Activated CD4-positive, alpha-beta T cell treated with anti-CD3 and anti-CD28 coated beads for 1 hour (primary cell): ENCODE measurements at places on chromosomes 16 and 17.

GRCh38 chr16:89784406-89784805 lies 32.0 kb downstream of the FANCA start:
- DNase-seq: no peak

GRCh38 chr16:66476328-66477027 lies 49.4 kb downstream of the BEAN1 start:
- no peak for DNase-seq

GRCh38 chr17:58580671-58581070 lies 66.2 kb upstream of the MTMR4 start:
- no peak for DNase-seq

- DNase-seq: no peak
Observed at GRCh38 chr16:77273815-77274214, 74.6 kb downstream of the SYCE1L start.

DNA sequence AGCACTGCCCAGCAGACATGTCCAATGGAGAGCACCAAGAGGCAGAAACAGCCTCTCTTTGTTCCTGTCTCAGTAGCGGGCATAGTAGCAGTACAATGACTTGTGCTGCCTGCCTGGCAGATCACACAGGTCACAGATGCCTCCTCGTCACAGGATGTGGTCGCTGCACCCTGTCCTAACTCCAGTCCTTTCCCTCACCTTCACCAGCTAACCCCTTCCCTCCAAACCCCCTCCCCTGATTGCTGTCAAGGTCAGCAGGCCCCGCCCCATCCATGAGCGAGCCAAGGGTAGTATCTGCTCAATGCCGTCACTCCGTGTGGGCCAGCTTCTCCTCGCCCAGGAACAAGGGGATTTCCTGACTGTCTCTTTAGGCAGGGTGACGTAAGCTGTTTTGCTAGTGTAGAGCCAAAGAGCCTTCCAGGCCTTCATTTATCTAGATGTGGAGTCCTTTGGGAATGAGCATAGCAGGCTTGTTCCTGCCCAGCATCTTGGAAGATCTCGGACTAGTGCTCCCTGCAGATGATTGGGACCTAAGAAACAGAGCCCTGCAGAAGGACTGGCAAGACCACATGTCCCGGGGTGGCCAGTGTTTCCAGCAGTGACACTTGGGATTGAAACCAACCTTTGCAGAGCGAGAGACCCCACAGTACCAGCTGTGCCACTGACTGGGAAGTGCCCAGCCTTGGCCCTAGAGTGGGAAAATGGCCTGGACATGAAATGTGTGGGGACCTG lies 75.9 kb upstream of the TNRC6C start:
- peak; percentile 66 for DNase-seq

DNA sequence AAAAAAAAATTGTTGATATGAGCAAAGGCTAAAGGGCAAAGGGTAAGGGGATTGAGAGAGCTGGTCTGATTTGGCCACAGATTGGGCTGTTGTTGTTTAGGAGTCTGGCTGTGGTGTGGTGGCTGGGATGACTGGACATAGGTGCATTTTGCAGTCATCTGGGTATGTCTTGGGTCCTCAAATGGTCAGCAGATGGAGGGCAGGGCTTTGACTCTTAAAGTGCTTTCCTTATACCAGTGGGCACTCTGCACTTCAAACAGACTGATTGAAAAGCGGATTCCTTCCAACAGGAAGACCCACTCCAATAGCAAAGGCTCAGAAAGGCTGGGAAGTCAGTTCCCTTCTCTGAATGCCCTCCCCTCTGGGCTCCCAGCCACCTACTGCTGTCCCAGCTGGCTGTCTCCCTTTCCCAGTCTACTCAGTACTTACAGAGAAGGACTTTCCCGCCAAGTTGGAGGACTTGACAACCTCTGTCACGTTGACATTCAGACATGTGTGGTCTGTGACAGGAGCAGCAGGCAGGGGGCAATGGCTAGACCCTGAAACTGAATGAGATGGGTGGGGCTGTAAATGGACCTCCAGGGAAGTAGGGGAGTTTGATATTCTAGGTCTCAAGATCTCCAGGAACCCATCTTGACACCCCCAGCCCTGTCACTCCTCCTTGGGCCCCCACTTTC lies 19.6 kb upstream of the MFSD6L start:
- no peak for DNase-seq

- no peak for DNase-seq
Observed at GRCh38 chr17:80755650-80756405, 211.2 kb downstream of the RPTOR start.

- no peak for DNase-seq
Observed at GRCh38 chr17:73224663-73225305, 31.9 kb downstream of the COG1 start.

GRCh38 chr16:72501739-72502593 lies 330.0 kb upstream of the PMFBP1 start:
- no peak for DNase-seq

GRCh38 chr17:27430882-27431491 lies 25.3 kb upstream of the KSR1 start:
- DNase-seq: no peak
